ENCODE measurements at places on chromosomes 2 and 18.

- peak; percentile 87 for DNase-seq
Measured at GRCh38 chr2:17540093-17540812, at the start of gene VSNL1. TSS of gene VSNL1 (plus strand) at chr2:17540696. CDS start at chr2:17592075, 51,379 bp downstream.

DNA sequence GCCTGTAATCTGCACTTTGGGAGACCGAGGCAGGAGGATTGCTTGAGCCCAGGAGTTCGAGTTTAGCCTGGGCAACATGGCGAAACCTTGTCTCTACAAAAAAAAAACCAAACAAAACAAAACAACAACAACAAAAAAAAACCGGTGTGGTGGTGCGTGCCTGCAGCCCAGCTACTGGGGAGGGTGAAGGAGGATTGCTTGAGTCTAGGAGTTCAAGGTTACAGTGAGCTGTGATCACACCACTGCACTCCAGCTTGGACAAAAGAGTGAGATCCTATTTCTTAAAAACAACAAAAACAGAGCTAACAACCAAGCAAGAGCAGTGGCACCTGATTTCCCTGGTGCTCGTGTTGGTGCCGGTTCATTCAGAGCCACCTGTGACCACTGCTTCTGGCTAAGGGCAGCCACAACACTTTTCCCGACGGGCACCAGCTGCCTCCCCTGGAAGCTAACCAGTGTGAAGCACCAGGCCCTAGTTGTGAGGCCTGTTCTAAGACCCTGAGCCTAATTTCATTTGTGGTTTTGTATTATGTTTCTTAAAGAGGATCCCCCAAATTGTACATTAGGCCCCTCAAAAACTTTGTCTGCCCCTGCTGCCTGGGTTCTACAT is 1.3 kb downstream of the AOX1 start:
- DNase-seq: no peak

GRCh38 chr2:85001595-85001994 is 30.6 kb downstream of the KCMF1 start:
- DNase-seq: no peak

GRCh38 chr2:20599861-20600461 is 50.9 kb downstream of the HS1BP3 start:
- DNase-seq: no peak

- no peak for DNase-seq
Measured at GRCh38 chr18:34695310-34695709, 14.8 kb upstream of the DTNA start.

GRCh38 chr2:68776124-68776523 is 41.5 kb downstream of the ARHGAP25 start:
- DNase-seq: no peak

DNA sequence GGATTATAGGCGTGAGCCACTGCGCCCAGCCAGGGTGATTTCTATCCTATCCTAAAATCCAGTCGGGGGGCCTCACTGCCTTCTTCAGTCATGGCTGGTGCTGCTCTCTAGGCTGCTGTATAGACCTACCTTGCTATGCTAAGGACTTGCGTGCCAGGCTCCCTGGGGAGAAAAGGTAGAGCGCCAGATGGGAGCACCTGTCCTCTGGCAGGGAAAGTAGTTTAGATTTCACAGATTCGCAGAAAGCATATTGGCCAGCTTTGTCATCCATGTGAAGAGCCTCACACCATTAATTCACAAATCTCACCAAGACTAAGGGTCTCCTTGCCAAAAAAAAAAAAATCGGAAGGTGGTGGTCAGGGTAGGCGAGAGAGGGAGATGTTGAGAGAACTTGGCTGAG is 217.6 kb downstream of the ATAD2B start:
- DNase-seq: no peak

DNA sequence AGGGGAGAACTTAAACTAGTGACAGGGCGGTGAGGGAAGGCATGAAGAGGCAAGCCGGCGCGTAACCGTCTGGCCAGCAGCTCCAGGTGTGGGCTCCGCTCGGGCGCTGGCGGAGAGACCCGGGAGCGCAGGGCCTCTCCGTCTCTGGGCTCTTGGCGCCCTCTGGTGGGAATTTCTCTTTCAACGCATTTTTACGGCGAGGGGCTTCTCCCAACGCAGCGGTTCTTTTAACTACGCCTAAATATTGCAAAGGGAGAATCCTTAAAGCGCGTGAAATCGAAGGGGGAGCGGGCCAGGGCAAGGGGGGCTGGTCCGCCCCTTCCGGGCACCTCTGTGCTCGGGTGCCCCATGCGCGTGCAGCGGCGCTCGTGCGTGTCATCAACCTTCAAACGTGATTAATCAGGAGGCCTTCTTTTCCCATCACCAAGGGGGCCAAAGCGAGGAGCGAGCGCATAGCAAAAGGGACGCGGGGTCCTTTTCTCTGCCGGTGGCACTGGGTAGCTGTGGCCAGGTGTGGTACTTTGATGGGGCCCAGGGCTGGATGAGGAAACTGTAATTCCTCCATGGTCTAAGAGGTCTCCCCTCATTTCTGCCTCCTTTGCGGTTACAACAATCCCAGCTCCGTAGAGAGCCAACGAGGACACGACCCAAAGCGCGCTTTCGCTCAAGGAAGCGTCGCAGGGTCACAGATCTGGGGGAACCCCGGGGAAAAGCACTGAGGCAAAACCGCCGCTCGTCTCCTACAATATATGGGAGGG is 762 bp upstream of the GAD1 start:
- no peak for DNase-seq

DNA sequence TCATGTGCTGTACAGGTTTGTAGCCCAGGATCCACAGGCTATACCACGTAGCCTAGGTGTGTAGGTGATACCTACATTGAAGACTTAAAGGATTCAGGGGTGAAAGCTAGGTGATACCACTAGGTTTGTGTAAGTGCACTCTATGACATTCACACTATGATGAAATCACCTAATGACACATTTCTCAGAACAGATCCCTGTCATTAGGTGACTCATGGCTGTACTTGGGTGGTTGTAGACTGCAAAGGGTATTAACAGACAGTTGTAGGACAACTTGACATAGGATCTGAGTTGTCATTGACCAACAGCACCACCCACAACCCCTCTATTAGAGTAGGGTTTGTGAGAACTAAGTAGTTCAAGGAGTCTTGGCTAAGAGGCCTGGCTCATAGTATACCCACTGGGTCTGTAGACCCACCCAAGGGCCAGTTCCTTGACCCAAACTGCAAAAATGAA is 27.7 kb upstream of the SMCHD1 start:
- no peak for DNase-seq

DNA sequence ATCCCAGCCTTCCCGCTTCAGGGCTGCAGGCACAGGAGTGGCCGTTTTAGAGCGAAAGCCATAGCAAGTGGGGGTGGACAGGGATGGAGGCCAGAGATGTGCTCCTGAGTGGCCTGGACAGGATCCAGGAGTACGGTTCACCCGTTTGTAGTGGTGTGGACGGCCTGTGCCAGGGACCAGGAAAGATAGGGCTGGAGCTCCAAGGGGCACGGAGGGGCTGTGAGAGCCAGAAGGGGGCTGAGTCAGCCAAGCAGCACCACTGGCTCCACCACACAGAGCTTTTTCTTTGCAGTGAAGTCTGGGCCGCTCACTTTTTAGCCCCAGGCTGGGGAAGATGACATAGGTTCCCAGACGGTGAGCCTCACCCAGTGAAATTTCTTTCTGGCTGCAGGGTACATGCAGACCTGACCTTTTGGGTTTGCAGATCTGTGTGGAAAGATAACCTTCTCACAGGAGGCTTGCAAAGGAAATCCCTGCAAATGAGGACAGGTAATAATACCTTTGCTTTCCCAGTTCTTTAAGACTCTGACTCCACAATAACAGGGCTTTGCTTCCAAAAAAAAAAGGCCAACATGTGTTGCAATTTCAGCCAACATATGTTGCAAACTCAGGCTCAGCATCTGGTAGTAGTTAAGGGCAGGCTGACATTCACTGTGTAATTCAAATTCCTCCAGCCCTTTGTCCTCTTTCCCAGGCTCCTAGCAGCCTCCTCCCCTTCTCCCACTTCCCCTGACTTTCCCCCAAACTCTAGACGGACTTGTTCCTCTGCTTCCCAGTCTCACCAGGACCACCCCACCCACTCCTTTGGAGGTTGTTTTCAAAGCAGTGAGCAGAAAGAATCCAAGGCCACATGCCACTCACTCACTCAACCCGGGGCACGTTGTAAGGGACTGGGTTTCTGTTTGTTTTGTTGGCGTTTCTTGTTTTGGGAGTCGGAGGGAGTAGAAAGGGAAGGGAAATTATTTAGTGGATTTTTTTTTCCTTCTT is 20.3 kb upstream of the LAPTM4A start:
- DNase-seq: peak; percentile 95

Measured in fibroblast of skin of left biceps (primary cell).